ENCODE measurements at places on chromosomes 2 and 18.

- no peak for DNase-seq
These were observed 174.5 kb downstream of the LAMA1 start for GRCh38 chr18:6943143-6943542.

GRCh38 chr2:55213822-55214221, 18.3 kb downstream of the CLHC1 start:
- DNase-seq, result no peak

GRCh38 chr2:177556153-177556552, 163.6 kb downstream of the AGPS start:
- DNase-seq, result peak; percentile 75

DNA sequence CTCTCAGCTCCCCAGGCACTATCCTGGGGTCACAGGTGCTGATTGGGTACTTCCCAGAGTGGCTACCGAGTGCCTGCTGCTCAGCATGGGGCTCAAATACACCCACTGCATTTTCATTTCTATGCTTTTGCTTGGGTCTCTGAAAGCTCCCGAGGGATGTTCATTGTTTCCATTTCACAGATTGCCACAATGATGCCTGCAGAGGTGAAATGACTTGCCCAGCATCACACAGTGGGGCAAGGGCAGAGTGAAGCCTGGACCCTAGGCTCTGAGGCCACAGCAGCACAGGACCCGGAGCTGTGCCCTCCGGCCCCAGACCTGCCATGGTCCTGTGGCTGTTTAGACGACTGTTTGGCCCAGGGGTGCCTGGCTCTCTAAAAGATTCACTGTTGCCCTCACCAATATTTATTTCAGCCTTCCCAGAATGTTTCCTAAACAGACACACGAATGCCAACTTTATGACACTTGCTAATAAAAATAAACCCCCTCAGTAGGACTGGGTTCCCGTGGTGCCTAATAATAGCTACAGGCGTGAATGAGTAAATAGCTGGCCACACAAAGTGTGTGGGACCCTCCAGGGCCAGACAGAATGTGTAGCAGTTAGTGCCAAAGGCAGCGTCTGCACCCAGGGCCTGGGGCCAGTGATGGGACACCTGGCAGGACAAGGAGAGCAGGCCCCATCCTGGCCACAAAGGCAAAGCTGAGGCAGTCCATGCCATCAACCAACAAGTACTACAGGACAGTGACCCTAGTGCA, 11.5 kb upstream of the ST8SIA5 start:
- DNase-seq, result no peak

DNA sequence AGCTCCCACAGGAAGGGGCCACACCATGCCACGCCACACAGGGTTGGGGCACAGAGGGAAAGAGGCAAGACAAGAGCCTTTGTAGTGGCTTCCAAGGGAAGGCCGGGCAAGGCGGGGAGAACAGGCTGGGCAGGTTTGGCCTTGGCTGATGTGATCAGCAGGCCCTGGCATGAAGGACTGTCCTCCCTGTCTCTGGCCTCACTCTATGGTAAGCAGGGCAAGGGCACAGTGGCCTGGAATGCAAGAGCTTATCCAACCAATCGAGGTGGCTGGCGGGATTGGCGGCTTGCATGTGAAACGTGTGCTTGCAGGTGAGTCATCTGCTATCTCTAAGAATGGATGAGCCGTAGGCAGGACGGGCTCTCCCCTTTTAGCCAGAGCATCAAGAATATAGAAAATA, 6.4 kb upstream of the ATP9B start:
- no peak for DNase-seq

Data from muscle of back (tissue), 13 donors.